GM20000 (cell line): ENCODE measurements at places on chromosomes 7 and 10.

DNA sequence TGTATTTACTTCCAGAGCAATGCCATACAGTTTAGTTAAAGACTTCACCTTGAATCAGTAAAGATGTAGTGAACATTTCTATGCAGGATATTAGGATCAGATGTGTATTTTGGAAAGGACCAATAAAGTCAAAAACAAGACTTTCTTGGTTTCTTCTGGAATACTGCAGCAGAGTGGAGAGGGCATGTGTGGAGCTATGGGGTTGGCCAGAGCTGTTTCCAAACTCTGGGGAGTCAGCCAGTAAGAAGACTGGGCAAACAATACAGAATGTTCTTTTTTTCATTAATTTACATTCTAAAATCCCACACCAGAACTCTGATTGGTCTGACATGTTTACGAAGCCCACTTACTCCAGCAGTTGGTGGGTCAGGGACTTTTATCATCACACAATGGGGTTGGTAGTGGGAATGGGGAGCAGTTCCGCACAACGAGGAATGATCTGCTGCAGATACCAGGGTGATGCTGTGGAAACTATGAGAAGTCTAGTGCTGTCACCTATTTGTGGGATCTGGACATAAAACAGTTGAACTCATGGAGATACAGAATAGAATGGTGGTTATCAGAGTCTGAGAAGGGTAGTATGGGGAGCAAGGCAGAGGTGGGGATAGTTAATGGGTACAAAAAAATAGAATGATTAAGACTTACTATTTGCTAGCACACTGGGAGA lies 267.7 kb downstream of the MALRD1 start:
- DNase-seq, result no peak

GRCh38 chr7:15688279-15688626 lies 1.8 kb upstream of the MEOX2 start:
- DNase-seq, result no peak

DNA sequence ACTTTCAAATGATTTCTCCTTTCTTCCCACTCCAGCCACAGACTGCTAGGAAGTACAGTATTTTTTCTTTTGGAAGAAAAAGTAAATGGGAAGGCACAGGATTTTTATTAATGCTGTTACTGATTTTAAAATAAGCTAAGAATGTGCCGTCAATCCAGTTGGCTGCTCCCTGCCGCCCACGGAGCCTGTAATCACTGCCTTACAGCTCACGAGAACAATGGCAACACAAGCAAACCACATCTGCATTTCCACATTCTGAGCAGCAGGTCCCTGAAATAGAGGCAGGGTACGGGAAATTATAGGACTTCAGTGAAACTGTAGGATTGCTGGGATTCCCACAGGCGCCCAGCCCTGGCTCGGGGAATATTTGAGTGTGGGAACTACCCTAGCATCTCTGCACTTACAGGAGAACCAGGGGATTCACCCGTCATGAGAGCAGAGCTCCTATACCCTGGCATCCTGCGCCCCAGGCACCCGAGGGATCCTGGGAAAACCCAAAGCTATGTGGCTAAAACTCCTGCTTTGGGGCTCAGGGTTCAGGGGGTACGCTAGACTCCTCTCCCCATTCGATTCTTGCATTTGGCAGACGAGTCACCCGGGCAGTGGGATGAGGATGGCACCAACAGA lies 72.9 kb upstream of the TNS3 start:
- no peak for DNase-seq

GRCh38 chr10:91381257-91381891 lies 28.8 kb upstream of the HECTD2 start:
- DNase-seq, result no peak

GRCh38 chr10:80855348-80855971 lies 317.8 kb downstream of the SH2D4B start:
- DNase-seq, result peak; percentile 61

- no peak for DNase-seq
Observed at GRCh38 chr10:77511498-77512218, 126.0 kb downstream of the KCNMA1 start.

DNA sequence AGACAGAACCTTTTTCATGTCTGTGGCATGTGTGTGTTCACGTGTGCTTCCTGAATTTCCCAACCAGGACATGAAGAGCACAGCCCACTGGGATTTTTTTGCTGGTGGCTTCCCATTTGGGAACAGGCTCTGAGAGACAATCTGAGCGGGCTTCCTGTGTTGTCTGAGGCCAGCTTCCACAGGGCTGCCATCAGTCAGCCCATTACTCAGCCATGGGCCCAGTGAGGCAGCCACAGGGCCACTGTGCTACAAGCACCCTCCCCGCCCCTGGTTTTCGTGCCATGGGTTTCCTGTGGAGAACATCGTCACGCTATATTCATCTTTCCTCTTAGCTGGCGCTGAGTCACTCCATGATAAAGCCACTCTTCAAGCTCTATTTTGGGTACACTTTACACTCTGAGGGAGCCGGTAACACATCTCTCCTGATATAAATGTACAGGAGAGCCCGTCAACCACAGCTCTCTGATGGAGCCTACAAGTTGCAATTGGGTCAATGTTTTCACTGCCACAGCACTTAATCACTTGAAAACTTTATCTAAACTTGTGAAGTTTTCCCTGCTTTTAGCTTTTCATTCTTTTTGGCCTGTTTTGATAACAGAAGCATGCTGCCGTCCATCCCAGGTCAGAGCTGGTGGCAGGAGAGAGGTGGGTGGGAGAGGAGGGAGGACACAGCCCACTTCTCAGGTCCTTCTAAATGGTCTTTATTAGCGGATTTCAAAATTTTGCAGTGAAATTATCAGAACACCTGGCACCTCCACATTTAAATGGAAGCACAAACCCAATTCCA lies 96.9 kb downstream of the HIPK2 start:
- DNase-seq, result no peak

GRCh38 chr7:129262324-129262723 lies 37.5 kb downstream of the AHCYL2 start:
- no peak for DNase-seq

DNA sequence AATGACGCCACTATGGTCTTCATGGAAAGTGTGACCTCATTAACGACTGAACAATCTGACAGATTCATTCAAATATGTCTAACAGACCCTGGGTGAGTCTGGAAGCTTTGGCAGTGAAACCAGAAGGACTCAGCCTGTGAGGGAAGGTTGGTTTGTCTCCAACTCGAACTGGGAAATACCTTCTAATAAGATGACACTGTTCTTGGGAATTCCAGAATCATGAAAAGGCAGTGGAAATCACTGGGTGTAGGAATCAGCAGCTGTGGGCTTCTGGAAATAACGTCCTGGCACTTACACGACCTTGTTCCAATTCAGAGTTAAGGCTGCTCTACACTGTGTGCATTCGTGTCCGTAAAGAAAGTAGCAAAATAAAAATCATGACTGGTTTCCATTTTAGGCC lies 75.1 kb downstream of the DGKI start:
- DNase-seq, result no peak

DNA sequence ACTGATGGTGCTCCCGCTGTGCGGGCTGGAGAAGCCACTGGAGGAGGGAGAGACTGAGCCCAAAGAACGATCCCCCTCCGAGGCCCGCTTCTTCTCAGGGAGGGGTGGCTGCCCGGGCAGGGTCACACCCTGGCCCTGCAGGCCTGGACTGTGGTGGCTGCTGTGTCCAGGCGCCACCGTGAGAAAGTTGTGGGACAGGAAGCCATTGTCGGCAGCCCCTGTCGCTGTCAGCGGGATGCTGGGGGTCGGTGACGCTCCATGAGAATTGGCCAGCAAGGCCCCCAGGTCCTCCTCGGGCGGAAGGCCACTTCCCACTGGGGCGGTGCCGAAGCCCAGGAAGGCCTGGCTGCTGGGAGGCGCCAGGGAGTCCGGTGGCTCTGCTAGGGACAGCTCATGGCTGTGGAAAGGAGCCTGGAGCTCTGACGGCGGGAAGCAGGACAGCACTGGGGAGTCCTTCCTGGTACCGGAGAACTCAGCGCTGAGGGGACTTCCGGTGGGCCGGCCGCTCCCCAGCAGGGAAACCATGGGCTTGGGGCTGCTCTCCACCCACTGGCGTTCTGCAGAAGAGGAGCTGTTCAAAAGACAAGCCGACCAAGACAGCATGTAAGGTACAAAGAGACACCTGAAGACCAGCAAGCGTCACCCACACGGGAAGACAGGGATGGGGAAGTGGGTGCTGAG lies 278.8 kb downstream of the TNS3 start:
- no peak for DNase-seq

- no peak for DNase-seq
Observed at GRCh38 chr10:35340975-35341374, 4.7 kb downstream of the CCNY start.

GRCh38 chr7:39528849-39529248 lies 37.4 kb upstream of the YAE1 start:
- no peak for DNase-seq

DNA sequence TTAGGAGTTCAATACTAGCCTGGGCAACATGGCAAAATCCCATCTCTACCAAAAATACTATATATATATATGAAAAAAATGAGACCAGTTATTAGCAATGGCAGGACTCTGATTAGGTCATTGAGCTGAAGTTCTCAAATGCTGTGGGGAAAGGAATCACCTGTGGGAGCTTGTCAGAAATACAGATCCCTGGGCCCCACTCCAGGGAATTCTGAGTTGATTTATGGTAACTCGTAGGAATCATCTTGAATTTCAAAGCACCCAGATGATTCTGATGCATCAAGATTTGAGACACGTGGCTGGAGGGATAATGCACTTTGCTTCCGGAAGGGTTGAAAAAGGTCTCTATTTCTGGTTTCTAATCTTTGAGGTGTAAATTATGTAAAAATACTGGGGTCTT lies 1.0 kb upstream of the ANKRD1 start:
- DNase-seq, result no peak

- no peak for DNase-seq
Observed at GRCh38 chr7:22631730-22632129, 95.3 kb upstream of the IL6 start.

- no peak for DNase-seq
Observed at GRCh38 chr10:104512800-104513199, 128.3 kb upstream of the SORCS3 start.

DNA sequence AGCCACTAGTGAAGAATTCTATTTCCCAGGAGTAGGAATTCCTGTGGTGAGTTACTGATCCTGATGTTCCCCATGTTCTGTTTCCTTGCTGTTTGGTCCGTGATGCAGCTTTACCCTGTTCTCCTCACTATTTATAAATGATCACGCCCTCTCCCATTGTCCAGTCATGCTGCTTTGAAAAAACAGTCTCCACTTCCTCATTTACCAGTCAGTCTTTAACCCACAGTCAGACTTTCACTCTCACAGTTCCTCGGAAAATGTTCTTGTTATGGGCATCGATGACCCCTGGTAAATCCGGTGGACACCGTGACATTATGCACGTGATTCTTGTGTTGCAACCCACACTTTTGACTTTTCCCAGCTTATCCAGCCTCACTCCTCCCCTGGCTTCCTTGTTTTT lies 14.4 kb downstream of the SCIN start:
- peak; percentile 31 for DNase-seq

GRCh38 chr10:58435297-58435985 lies 50.2 kb downstream of the TFAM start:
- DNase-seq, result no peak

DNA sequence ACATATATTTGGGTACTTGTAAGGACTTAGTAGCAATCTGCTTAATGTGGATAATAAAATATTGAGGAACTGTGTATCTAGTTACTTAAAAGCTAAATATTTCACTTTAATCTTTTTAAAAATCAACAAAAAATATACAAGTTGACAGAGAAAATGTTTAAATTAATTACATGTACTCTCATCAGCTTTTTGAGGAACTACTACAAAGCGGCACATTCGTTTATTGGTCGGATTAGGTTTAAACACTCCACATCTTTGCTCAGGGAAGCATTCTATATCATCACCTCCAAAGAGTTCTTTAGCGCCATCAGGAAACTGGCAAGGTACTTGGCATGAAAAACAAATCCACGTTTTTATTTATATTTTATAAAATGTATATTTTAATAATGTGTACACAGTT lies 1.6 kb downstream of the ATOH7 start:
- DNase-seq, result no peak
